Activated T-cell treated with anti-CD3 and anti-CD28 coated beads, Interleukin-2, amount 50 U/mL, for 4 hours (primary cell): ENCODE measurements at places on chromosomes 4 and X. TPM values are rescaled to one million over a fixed set of nuclear protein-coding genes. Genes with fewer than 3 reads are reported as not detected.

- no peak for DNase-seq
Observed at GRCh38 chrX:97308171-97308570, 424.5 kb downstream of the RPA4 start.

GRCh38 chr4:62952366-62952765, 1456.9 kb downstream of the TECRL start:
- DNase-seq = no peak

GRCh38 chr4:169583563-169583962, 28.8 kb downstream of the NEK1 start:
- DNase-seq = no peak

Gene GCNA
- total RNA-seq = 2.2 TPM

- no peak for DNase-seq
Observed at GRCh38 chrX:11531226-11531625, 134.5 kb downstream of the ARHGAP6 start.

GRCh38 chr4:96103086-96103485, 263.2 kb downstream of the PDHA2 start:
- DNase-seq = no peak

Gene TMEM35A
- total RNA-seq = not detected
